ENCODE measurements at places on chromosomes 3 and 15.

- no peak for DNase-seq
Measured at GRCh38 chr3:162597226-162597625, 1100.6 kb downstream of the OTOL1 start.

- no peak for DNase-seq
Measured at GRCh38 chr3:27752926-27753325, 30.8 kb upstream of the EOMES start.

GRCh38 chr3:103085465-103085864, 650.6 kb downstream of the ZPLD1 start:
- DNase-seq, result no peak

GRCh38 chr3:63364910-63365309, 86.8 kb downstream of the SYNPR start:
- DNase-seq, result no peak

- no peak for DNase-seq
Measured at GRCh38 chr15:94670438-94671034, 439.2 kb downstream of the MCTP2 start.

GRCh38 chr3:61897848-61898247, 336.5 kb downstream of the PTPRG start:
- no peak for DNase-seq

- no peak for DNase-seq
Measured at GRCh38 chr3:124818398-124819091, 68.6 kb downstream of the ITGB5 start.

DNA sequence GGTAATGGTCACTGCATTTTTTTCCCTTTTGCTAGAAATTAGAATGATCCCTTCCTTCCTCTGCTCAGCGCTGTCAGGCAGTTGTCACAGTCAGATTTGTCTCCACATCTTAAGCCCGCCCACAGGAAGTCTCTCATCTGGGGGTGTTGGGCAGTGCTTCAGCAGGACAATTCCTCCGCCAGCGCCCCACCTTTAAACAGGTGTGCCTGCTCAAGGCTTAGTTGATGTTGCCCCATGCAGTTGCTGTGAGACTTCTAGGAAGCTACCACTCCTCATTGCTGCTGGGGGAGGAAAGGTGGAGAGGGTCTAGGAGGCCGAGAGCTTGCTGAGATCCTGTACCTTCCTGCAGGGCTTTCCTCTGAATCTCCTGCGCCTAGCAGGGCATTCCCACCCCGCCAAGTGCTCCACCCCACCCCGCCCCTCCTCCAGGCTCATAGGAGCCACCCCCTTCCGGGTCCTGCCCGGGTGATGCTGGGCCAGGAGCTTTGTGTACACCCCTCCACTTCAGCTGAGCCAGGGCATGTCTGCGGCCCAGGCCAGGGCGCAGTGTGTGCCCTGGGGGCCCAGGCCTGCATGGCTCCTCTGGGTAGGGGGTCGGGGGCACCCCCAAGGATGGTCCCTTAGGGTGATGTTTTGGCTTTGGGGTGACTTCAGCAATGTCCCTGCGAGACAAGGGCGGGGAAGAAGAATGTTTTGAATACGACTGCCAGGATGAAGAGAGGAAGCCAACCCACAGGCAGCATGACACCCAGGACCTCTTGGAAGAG, 68.7 kb downstream of the TRAK1 start:
- DNase-seq, result peak; percentile 23

All from GM12892 (cell line).